ENCODE measurements at places on chromosomes 5 and 9. TPM values are rescaled to one million over a fixed set of nuclear protein-coding genes. Genes with fewer than 3 reads are reported as not detected.

- no peak for DNase-seq
These were observed 2.0 kb downstream of the IL31RA start for GRCh38 chr5:55853041-55853670.

DNA sequence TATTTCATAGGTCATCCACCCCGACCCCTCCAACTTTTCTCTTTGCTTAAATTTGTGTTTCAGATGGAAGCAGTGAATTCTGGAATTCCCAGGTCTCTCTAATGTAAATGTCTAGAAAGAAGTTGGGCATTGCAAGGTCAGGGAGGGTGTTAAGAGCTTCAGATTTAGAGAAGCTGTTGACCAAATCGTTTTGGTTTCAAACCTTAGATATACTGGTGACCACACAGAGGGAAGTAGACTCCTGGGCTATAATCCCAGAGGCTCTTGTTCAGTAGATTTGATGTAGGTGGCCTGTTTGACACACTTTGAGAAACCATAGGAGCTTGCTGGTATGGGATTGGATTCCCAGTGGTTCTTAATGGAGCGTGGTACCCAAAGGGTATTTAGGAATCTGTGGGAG lies 137.3 kb upstream of the KLF9 start:
- DNase-seq: no peak

DNA sequence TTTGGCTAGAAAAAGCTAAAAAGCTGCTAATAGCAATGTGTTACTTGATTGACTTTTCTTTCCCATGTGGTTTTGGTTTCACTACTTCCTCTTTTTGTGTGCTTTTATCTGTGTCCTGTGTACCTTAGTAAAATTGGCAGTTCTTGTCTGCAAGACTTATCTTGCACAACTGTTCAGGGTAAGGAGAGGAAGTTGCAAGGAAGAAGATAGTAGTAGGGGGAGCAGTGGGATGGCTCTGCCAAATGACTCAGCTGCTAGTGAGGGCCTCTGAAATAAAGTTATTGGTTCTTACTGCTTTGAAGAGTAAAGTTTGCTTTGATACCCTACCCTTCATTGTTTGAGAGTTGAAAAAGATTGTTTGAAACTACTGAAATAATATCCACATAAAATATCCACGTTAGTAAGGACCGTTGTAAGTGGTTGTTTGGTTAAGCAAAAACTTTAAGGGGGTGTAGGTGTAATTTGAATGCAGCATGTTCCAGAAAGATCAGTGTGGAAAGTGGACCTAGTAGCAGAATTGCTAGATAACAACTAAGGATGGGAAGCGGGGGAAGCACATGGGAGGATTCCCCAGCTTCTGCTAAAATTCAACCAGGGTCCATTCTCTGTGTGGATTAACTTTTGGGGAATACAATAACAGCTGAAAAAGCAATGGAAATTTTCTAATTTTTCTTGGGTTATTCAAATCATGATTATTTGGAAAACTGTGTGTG lies 123.5 kb downstream of the SCAMP1 start:
- DNase-seq: no peak

- DNase-seq: no peak
These were observed 23.5 kb downstream of the IL7R start for GRCh38 chr5:35880156-35880555.

DNA sequence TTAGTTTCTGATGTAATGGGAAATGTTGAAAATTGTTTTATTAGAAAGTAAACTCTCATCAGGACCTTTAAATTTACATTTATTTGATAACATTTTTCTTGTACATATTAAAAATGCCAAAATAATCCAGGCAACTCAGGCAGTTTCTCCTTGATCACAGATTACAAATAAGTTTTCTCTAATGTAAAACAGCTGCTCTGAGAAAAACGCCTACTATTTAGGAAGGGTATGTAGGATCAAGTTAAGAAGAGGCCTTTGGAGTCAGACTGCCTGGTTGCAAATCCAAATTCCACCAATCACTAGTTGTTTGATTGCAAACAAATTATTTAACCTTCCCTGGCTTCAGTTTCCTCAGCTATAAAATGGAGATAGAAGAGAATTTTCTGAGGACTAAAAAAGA lies 610.8 kb downstream of the PDE4D start:
- DNase-seq: no peak

- no peak for DNase-seq
These were observed 260.3 kb downstream of the GOLPH3 start for GRCh38 chr5:31913808-31914207.

- DNase-seq: no peak
These were observed 29.4 kb downstream of the CAMSAP1 start for GRCh38 chr9:135877791-135878527.

The SPINK6 gene
- not detected for total RNA-seq

The MYOZ3 gene
- total RNA-seq: 2.6 TPM

The SPINK7 gene
- not detected for total RNA-seq

Measured in neural crest cell (in vitro differentiated cells).